ENCODE measurements at places on chromosomes 16 and 17. TPM values are rescaled to one million over a fixed set of nuclear protein-coding genes. Genes with fewer than 3 reads are reported as not detected.

The KRT12 gene
- not detected for total RNA-seq

The RPRML gene
- total RNA-seq: not detected

The FAM20A gene
- not detected for total RNA-seq

DNA sequence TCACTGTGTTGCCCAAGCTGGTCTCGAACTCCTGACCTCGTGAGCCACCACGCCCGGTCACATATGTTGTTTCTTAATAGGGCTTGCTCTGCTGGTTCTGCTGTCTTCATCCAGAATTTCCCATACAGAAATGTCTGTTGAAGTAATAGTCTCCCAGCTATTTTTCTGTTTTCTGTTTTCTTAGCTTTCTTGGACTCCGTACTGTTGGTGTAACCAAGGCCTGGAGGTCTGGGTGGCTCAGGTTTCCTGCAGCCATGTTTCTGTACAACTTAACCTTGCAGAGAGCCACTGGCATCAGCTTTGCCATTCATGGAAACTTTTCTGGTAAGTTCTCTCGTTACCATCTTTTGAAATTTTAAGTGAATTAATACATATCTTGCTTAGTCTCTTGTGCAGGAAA lies 2.8 kb downstream of the SF3B3 start:
- no peaks in the 10 kb centered on the region for H3K27me3 ChIP-seq
- peak overlapping the region; percentile 33 for H3K27ac ChIP-seq
- H3K36me3 ChIP-seq: peaks cover 39% of the 10 kb centered on the region
- H3K4me3 ChIP-seq: peak overlapping the region; percentile 35
- H3K4me1 ChIP-seq: peaks cover 54% of the 10 kb centered on the region

GRCh38 chr16:14300705-14301168 lies 229.6 kb downstream of the MRTFB start:
- peaks cover 26% of the 10 kb centered on the region for H3K4me1 ChIP-seq
- no peaks in the 10 kb centered on the region for H3K36me3 ChIP-seq
- H3K4me3 ChIP-seq: no peak overlapping the region
- peaks cover 2% of the 10 kb centered on the region for H3K27me3 ChIP-seq

GRCh38 chr16:12729448-12729847 lies 74.2 kb downstream of the CPPED1 start:
- no peak overlapping the region for H3K4me3 ChIP-seq
- H3K27me3 ChIP-seq: no peaks in the 10 kb centered on the region
- peaks cover 12% of the 10 kb centered on the region for H3K4me1 ChIP-seq
- no peak for DNase-seq
- H3K36me3 ChIP-seq: no peaks in the 10 kb centered on the region

DNA sequence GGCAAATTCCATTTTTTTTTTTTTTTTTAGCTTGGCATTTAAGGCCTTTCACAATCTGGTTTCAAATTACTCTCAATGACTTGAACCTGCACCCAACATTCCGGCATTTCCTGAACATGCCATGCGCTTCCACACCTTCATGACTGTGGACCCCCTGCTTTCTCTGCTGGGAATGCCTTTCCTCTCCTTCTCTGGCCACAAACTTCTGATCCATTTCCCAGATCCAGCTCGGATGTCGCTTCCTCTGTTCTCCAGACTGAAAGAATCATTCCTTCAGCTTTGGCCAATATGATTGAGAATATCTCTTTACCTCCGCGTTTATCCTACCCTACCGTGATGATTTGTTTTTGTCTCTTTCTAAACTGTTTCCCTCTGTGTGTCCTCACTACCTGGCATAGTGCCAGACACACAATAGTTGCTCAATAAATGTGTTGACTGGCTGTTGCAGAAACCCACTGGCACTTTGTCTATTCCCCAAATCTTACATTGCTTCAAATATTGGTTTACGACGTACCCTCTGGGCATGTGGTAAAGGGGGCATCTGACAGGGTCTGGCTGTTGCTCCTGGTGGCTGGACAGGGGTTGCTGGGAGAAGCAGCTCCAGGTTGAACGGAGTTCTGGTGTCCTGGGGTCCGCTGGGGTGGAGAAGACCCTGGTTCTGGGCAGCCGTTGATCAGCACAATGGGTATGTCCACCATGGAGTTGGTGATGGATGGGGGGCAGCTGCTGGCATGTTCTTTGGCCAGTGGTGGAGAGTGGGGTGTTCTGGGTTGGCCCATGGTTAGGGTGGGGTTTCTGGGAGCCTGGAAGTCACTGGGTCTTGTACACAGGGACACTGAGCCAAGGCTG lies 14.7 kb downstream of the TNS4 start:
- peaks cover 19% of the 10 kb centered on the region for H3K4me1 ChIP-seq
- no peaks in the 10 kb centered on the region for H3K27me3 ChIP-seq
- no peak overlapping the region for H3K27ac ChIP-seq
- no peak for DNase-seq
- H3K4me3 ChIP-seq: no peak overlapping the region

DNA sequence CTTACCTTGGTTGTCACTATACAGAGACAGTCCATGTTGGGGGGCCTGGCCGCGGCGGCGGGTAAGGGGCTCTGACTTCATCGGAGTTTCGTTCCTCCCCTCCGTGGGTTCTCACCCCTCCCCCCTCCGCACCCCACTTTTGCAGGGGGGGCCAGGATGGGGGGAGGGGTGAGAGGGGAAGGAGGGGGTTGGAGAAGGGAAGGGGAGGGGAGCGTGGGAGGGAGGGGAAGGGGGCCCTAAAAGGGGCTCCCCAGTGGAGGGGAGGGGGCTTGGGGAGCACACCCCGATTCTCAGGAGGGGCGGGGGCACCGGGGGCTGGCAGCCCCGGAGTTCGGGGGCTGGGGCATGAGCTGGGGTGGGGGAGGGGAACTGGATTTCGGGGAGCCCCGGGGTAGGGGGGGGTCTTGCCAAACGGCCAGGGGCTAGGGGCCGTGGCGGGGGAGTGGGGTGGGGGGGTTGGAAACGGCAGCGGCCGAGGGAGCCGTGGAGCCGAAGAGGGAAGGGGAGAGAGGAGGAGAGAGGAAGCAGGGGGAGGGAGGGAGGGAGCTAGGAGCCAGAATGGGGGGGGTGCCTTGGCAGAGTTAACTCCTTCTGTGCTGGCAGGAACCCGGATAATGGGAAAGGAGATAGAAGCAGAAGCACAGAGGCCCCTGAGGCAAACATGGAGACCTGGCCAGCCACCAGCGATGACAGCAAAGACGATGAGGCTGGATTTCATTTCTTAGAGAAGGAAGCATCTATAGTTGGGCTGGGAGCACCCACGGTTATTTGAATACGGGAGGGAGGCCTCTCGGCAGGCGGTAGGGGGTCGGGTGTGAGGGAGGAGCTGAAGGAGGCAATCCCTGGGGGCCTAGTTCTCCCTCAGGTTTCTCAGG lies 2.3 kb downstream of the DLG4 start:
- no peak overlapping the region for H3K4me3 ChIP-seq
- peaks cover 70% of the 10 kb centered on the region for H3K4me1 ChIP-seq
- DNase-seq: peak; percentile 28
- H3K27ac ChIP-seq: peak overlapping the region; percentile 60
- peaks cover 3% of the 10 kb centered on the region for H3K36me3 ChIP-seq
- H3K27me3 ChIP-seq: no peaks in the 10 kb centered on the region

DNA sequence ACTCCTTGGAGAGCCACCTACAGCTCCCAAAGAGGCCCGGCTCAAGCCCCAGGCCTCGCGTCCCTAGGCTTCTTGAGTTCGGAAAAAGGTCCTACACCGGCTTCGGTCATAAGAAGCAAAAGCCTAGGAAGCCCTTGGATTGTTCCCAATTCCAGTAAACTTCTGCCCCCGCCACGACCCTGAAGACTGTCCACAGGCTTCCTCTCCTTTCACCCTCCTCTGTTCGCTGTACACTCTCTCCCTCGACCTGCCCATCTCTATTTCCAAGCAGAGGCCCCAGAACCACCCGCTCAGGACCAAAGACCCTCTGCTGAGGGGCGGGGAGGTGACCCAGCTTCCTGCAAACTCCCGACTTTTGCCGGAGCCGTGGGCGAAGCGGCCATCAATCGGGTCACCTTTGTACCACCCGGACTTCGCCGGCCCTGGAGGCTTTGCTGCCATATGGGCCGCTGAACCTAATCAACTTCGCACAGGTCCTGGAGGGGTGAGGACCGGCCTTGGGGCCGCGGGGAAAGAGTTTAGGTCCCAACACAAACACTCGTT lies 2.7 kb downstream of the HOXB2 start:
- no peaks in the 10 kb centered on the region for H3K36me3 ChIP-seq
- H3K4me3 ChIP-seq: peak overlapping the region; percentile 86
- DNase-seq: peak; percentile 49
- H3K27me3 ChIP-seq: peaks cover 3% of the 10 kb centered on the region
- peaks cover 44% of the 10 kb centered on the region for H3K4me1 ChIP-seq

DNA sequence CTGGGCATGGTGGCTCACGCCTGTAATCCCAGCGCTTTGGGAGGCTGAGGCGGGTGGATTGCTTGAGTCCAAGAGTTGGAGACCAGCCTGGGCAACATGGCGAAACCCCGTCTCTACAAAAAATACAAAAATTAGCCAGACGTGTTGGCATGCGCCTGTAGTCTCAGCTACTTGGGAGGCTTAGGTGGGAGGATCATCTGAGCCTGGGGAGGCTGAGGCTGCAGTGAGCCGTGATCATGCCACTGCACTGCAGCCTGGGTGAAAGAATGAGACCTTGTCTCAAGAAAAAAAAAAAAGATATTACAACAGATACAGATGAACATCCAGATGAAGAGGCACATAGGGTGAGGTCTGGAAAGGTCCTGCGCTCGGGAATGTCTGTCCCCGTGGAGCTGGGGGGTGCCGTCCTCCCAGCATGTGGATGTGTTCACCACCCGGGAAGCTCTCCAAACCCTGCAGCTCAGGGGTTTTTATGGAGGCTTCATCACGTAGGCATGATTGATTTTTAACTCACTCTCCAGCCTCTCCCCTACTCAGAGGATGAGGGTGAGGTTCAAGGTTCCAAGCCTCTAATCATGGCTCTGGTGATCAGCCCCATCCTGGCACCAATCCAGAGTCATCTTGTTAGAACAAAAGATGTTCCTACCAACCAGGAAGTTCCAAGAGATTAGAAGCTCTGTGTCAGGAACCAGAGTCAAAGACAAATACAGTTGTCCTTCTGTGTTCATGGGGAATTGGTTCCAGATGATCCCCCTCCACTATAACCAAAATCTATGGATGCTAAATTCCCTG lies 85.0 kb upstream of the DNAJA2 start:
- no peaks in the 10 kb centered on the region for H3K4me1 ChIP-seq
- H3K27me3 ChIP-seq: no peaks in the 10 kb centered on the region
- H3K4me3 ChIP-seq: no peak overlapping the region
- no peaks in the 10 kb centered on the region for H3K36me3 ChIP-seq
- H3K27ac ChIP-seq: no peak overlapping the region

DNA sequence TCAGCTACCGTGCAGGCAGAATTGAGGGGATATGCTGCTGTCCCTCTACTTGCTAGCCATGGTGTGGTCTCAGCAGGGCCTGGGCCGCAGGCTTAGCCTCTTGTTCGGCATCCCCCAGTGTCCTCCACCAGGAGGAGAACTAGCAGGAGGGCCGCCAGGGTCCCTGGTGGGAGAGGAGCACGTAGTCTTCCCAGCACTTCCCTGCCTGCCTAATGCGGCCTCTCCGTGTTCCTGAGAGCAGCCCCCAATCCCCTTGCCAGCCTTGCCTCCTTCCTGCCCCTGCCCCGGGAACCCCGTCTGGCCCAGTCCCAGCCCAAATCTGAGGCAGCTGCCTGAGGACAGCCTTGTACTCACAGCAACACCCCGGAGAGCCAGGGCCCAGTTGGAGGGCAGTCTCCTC lies 38.1 kb downstream of the PLD6 start:
- DNase-seq: no peak
- no peak overlapping the region for H3K4me3 ChIP-seq
- peaks cover 57% of the 10 kb centered on the region for H3K36me3 ChIP-seq
- H3K27ac ChIP-seq: no peak overlapping the region

DNA sequence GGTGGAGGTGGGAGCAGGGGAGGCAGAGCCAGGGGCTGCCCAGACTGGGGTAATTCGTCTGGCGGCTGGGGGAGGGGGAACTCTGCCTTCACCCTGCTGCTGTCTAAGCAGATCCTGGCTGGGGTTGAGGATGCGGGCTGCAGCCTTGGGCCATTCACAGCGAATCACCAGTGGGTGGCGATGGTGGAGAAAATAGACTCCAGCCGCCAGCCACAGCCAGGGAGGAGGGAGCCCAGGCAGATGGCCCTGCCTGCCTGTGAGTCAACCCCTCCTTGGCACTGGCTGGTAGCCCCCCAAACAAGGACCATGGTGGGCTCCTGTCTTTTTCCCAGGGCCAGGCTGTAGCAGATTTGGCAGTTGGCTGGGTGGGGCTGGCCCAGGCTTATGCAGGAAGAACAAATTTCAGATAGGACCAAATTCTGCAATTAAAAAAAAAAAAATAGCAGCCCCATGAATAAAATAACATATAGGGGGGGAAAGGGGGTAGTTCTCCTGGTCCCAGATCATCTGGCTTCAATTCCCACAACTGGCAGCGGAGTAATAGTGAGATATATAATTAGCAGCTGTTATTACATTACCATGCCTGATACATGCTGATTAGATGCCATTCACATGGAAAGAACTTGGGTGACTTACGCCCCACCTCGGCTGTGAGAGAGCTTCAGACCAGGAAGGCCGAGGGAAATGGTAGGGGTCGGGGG lies 41.5 kb upstream of the CDH5 start:
- no peak overlapping the region for H3K27ac ChIP-seq
- DNase-seq: no peak
- no peak overlapping the region for H3K4me3 ChIP-seq
- H3K36me3 ChIP-seq: no peaks in the 10 kb centered on the region

DNA sequence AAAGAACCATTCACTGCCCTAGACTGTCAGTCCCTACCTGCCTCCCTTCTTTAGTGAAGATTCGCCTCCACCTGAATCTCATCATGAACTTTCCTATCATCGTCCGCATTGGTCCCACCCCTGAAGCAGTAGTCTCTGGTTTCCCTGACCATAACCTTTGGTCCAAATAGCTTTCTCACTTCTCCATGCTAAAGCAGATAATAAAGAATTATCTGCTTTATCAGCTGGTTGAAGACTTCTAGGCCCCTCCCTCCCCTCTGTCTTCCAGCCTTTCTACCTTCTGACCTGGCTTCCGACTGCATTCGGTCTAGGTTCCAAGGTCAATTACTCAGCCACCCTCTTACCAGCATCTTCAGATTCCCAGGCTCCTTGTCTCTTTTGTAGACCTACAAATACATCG lies 650.9 kb downstream of the HS3ST4 start:
- H3K36me3 ChIP-seq: no peaks in the 10 kb centered on the region
- no peak overlapping the region for H3K4me3 ChIP-seq
- no peak for DNase-seq
- H3K27ac ChIP-seq: no peak overlapping the region
- H3K4me1 ChIP-seq: no peaks in the 10 kb centered on the region
- H3K27me3 ChIP-seq: no peaks in the 10 kb centered on the region

DNA sequence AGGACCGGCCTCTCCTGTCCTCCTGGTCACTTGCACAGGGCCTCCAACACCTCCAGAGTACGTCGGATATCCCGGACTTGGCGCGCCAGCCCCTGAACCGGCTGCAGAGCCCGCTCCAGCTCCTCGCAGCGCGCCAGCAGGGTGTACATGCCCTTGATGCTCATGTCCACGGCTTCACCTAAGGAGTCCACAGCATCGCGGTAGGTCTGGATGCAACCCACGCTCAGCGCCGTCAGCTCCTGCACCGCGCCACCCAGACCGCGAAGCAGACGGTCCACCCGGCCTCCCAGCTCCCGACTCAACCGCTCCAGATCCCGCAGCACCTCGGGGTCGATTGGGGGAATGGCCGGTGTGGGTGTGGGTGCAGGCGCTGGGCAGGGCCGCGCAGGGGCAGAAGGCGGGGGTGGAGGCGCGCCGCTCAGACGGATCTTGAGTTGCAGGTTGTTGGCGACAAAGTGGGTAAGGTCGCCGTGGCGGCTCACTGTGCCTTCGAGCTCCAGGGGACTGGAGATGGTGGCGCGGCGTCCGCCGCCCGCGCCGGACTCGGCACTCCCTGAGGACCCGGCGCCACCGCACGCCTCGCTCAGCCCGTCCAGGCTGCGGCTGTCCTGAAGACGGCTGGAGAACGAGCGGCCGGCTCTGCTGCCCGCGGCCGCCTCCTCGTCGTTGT lies 804 bp downstream of the BORCS6 start:
- H3K4me1 ChIP-seq: peaks cover 46% of the 10 kb centered on the region
- peak; percentile 48 for DNase-seq
- H3K27ac ChIP-seq: peak overlapping the region; percentile 89
- no peaks in the 10 kb centered on the region for H3K27me3 ChIP-seq
- H3K4me3 ChIP-seq: peak overlapping the region; percentile 91
